ENCODE measurements at places on chromosomes 6 and 20.

DNA sequence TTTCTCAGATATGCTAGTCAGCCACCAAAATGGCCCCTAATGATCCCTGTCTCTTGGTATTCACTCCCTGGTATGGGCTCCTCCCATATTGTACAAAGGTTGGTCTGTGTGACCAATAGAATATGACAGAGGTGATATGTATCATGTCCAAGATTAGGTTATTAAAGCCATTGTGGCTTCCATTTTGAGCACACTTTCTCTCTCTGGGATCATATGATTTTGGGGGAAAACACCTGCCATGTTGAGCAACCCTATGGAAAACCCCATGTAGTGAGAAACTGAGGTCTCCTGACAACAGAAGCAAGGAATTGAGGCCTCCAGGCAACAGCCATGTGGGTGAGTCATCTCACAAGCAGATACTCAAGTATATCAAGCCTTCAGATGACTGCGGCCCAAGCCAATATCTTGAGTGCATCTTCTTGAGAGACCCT, 7.1 kb upstream of the ZNF318 start:
- DNase-seq: peak; percentile 48

DNA sequence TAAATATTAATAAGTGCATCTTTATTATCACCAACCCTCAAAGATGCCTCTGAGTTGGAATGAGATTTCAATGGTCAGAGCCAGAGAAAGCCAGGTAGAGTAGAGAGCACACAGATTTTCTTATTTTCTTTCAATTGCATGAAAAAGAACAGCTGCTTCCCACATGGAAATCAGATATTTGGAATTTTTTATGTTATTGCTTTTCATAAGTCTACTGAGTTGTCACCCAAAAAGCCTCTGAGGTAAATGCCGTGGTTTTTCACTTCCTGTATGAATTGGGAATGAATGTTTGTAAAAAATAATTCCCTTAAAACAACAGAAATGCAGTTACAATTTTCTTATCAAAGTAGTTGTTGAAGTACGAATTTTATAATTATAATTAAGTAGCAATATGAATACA, 563.1 kb downstream of the RFPL4B start:
- DNase-seq: no peak

GRCh38 chr6:117676577-117677218, 1.4 kb downstream of the NUS1 start:
- DNase-seq: no peak

GRCh38 chr6:101393251-101393828, at the start of gene GRIK2:
GRIK2 (plus strand) TSS chr6:101393708.
- peak; percentile 28 for DNase-seq

DNA sequence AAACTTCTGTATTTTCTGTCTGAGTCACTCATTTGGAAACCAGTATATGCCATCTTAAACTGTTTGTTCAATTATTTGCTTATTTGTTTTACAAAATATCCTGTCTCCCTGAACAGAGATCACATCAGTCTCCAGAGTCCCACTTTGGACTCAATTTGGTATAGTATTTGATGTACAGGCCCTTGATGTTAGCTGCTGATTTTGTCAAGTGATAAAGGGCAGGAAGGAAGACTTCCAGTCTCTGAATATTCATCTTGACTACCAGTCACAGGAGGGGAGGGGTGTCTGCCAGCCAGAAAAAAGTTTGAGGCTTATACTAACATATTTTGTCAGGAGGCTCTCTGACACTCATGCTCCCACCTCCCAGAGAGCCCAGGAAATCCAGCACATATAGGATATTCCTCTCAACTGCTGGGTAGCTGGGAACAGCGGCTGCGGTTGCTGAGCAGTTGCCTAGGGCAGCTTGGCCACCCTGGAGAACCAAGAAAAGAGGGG, 376.8 kb upstream of the RUNX2 start:
- no peak for DNase-seq

- DNase-seq: no peak
Measured at GRCh38 chr6:31401403-31401802, 2.0 kb upstream of the MICA start.

Measured in stimulated activated CD8-positive, alpha-beta memory T cell treated with anti-CD3 and anti-CD28 coated beads, Interleukin-4, amount 100 ng/mL, for 48 hours (primary cell).